ENCODE measurements at places on chromosomes 1 and 21. TPM values are rescaled to one million over a fixed set of nuclear protein-coding genes. Genes with fewer than 3 reads are reported as not detected.

Gene OR2L13
- 1.7 TPM for polyA plus RNA-seq

GRCh38 chr1:215076322-215076721, 6.2 kb upstream of the KCNK2 start:
- no peaks in the 10 kb centered on the region for H3K4me1 ChIP-seq
- H3K36me3 ChIP-seq = no peaks in the 10 kb centered on the region
- no peak overlapping the region for H3K27ac ChIP-seq
- peaks cover 28% of the 10 kb centered on the region for H3K27me3 ChIP-seq
- DNase-seq = no peak

DNA sequence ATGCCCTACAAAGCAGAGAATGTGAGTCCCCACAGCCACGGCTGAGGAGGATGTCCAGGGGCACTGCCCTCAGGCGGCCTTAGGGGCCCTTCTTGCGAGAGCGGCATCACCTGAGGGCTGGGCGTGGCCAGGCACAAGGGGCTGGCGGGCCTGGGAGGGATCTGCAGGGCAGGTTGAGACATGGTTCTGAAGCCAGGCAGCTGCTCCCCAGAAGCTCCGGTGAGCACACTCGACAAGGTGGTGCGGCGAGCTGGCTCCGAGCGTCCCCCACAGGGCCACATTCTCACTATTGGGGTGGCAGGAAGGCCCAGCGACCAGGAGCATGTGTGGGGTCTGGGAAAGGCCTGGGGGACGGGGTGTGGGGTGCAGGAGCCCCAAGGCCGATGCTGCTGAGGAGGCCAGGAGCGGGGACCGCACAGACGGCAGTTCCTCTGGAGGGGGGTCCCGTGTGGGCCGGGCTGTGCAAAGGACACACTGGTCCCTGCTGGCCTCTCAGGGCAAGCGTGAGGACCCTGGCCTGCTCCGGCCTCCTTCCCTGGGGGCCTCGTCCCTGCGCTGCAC, 47.2 kb downstream of the MORN1 start:
- DNase-seq = no peak
- no peak overlapping the region for H3K27ac ChIP-seq
- H3K36me3 ChIP-seq = no peaks in the 10 kb centered on the region
- H3K27me3 ChIP-seq = no peaks in the 10 kb centered on the region
- peaks cover under 1% of the 10 kb centered on the region for H3K4me1 ChIP-seq

GRCh38 chr1:164622068-164622845, 63.3 kb downstream of the PBX1 start:
- H3K27me3 ChIP-seq = peaks cover 7% of the 10 kb centered on the region
- H3K27ac ChIP-seq = no peak overlapping the region
- no peak for DNase-seq
- no peaks in the 10 kb centered on the region for H3K4me1 ChIP-seq

GRCh38 chr1:73903092-73903491, 294.9 kb downstream of the LRRIQ3 start:
- H3K27ac ChIP-seq = no peak overlapping the region
- H3K4me3 ChIP-seq = no peak overlapping the region
- no peaks in the 10 kb centered on the region for H3K27me3 ChIP-seq
- H3K36me3 ChIP-seq = no peaks in the 10 kb centered on the region
- no peaks in the 10 kb centered on the region for H3K4me1 ChIP-seq

- no peak overlapping the region for H3K4me3 ChIP-seq
- no peaks in the 10 kb centered on the region for H3K4me1 ChIP-seq
- H3K27ac ChIP-seq = no peak overlapping the region
- no peak for DNase-seq
Measured at GRCh38 chr21:41798326-41798725, 31.5 kb upstream of the RIPK4 start.

Gene S100A7A
- not detected for polyA plus RNA-seq

- H3K27ac ChIP-seq = no peak overlapping the region
- peaks cover 7% of the 10 kb centered on the region for H3K36me3 ChIP-seq
- no peak overlapping the region for H3K4me3 ChIP-seq
- no peak for DNase-seq
- peaks cover 29% of the 10 kb centered on the region for H3K27me3 ChIP-seq
Measured at GRCh38 chr1:157034137-157034800, 11.3 kb downstream of the ARHGEF11 start.

Gene HSF2BP
- 0.13 TPM for polyA plus RNA-seq

- peaks cover 13% of the 10 kb centered on the region for H3K27me3 ChIP-seq
- no peaks in the 10 kb centered on the region for H3K36me3 ChIP-seq
- no peak overlapping the region for H3K4me3 ChIP-seq
- no peaks in the 10 kb centered on the region for H3K4me1 ChIP-seq
Measured at GRCh38 chr21:17414766-17415165, 98.1 kb upstream of the CXADR start.

GRCh38 chr1:167229719-167230385, 9.2 kb downstream of the POU2F1 start:
- DNase-seq = no peak
- H3K36me3 ChIP-seq = no peaks in the 10 kb centered on the region
- no peak overlapping the region for H3K4me3 ChIP-seq
- H3K27ac ChIP-seq = no peak overlapping the region
- no peaks in the 10 kb centered on the region for H3K27me3 ChIP-seq

- H3K36me3 ChIP-seq = peaks cover 5% of the 10 kb centered on the region
- peaks cover 57% of the 10 kb centered on the region for H3K4me1 ChIP-seq
- DNase-seq = peak; percentile 99
- peak within 1 kb of the TSS; percentile 99 for H3K27ac ChIP-seq
Measured at GRCh38 chr1:226940029-226940805, at the start of gene COQ8A. Gene COQ8A, plus strand, starts transcription at chr1:226940294. Its CDS starts 21,092 bp downstream, at chr1:226961386.
